ENCODE measurements at places on chromosomes 16 and 17.
A peak's percentile ranks its signal among the peaks of the same experiment; 100 is the strongest.

GRCh38 chr16:4733747-4734062 is 366 bp downstream of the ANKS3 start:
- no peak for DNase-seq

- DNase-seq, result peak; percentile 68
Observed at GRCh38 chr17:39674702-39675389, 6.6 kb downstream of the PNMT start.

GRCh38 chr17:49447628-49448302 is 33.1 kb upstream of the PHB1 start:
- no peak for DNase-seq

DNA sequence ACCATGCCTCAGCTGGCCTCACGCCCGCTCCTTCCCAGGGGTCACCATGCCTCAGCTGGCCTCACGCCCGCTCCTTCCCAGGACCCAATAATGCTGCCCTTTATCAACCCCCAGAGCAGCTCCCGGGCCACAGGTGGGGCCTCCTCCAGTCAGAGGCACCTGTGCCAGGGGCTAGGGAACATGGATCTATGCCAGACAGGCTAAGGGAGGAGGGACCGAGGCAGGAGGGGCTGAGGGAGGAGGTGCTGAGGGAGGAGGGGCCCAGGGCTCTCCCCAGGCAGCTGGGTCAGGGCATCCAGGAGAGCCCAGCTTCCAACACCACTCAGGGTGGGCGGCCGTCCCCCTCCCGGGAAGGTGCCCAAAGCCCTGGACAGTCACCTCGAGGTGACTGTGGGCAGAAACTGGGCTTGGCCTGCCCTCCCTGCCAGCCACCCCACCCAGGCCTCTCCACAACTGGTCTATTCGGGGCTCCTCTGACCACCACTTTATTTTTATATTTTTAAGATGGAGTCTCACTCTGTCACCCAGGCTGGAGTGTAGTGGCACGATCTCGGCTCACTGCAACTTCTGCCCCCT is 19.4 kb downstream of the UTS2R start:
- DNase-seq, result no peak

GRCh38 chr17:76252040-76252954 is 12.0 kb upstream of the RNF157 start:
- no peak for DNase-seq

DNA sequence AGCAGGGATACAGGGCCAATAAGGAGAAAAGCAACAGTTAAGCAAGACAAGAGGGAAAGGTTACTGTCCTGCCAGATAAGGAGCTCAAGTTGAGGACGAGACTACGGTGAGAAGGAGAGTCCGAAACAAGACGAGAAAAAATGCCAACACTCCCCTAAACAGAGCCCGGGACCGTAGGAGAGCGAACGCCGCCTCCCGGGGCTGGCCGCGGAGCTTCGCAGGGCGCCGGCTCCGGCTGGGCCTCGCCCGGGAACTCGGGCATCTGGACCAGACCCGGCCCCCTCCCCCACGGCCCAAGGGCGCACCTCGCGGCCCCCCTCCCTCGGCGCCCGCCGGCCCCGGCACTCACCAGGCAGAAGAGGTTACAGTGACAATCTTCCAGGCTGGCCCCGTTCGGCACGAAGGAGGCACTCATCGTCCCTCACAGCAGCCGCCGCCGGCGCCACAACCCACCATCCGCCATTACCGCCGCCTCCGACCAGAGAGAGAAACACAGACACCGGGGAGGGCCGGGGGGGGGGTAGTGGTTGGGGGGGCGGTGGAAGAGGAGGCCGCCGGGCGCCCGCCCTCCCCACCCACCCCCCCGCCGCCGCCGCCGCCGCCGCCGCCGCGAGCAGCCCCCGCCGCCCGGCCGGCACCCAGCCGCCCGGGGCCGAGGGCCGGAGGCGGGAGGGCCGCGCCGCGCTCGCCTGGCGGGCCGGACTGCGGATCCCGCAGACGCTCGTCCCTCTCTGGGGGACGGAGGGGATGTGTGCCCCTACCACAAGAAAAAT is at the start of gene MED13:
Gene MED13 (minus strand): TSS at position 488 of the 773 bp plus-strand sequence. CDS start 73 bp downstream, at position 415.
- DNase-seq, result peak; percentile 61

DNA sequence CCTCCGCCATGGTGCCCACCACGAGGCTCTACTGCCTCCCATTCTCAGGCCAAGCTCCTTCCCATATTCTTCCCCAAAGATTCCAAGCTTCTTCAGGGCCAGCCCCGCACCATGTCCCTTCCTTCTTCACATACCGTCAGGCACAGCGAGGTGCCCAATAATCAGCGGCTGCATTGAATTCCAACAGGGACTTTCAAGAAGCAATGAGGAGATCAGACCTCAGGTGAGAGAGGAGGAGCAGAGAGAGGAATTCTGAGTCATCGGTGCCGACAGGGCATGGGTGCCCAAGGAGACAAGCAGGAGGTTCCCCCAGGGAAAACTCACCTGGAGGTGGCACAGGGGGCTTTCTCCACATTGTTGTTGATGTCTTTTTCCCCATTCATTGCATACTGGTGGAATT is 2.0 kb downstream of the NOS2 start:
- DNase-seq, result no peak

- DNase-seq, result no peak
Observed at GRCh38 chr16:78237841-78238240, 138.4 kb downstream of the WWOX start.

All from hematopoietic multipotent progenitor cell treated with erythropoietin and hydrocortisone succinate and interleukin-3 and kit ligand, for 8 days (in vitro differentiated cells).